ENCODE measurements at places on chromosomes 4 and X.
A peak's percentile ranks its signal among the peaks of the same experiment; 100 is the strongest.

DNA sequence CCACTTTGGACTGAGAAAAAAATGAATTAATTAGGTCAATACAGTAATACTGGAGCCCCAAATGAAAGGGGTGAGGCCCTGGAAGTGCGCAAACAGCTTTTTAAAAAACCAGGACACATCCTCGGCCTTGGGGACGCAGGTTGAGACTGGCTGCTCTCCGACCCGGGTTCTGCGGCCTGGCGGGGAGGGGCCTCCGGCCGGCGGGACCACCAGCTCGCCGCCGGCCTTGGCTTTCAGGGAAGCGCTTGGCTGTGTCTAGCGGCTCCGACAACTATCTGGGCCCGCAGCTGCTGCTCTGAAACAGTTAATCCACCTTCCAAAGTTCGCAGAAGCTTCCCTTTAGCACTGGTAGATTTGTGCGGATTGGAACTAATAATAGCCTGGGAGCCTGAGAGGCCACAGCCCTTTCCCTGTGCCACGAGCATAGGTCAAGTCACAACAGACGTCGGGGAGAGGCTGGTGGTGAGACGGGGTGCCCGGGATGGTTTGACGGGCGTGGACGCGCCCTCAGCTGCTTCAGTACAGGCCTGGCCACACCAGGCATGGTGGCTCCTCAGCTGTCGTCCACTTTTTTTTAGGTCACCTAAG is 1.1 kb upstream of the SEL1L3 start:
- DNase-seq: no peak

- DNase-seq: no peak
Measured at GRCh38 chrX:903116-903515, 272.5 kb downstream of the SHOX start.

- no peak for DNase-seq
Measured at GRCh38 chr4:29619168-29619567, 1101.0 kb upstream of the PCDH7 start.

DNA sequence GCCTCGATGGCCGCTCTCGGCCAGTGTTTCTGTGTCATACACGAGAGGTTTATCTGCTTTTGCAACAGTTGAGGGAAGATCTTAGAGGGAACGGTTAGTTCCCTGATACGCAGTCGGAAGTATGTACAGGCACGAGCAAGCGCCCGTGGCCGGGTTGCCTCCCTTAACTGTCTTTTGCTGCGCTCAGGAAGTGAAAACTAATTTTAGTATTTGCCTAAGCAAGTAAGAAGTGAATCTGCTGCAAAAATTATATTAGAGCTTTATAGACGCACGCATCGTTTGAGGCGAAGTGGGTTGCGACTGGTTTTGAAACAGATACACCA is 695 bp downstream of the MTM1 start:
- DNase-seq: no peak

DNA sequence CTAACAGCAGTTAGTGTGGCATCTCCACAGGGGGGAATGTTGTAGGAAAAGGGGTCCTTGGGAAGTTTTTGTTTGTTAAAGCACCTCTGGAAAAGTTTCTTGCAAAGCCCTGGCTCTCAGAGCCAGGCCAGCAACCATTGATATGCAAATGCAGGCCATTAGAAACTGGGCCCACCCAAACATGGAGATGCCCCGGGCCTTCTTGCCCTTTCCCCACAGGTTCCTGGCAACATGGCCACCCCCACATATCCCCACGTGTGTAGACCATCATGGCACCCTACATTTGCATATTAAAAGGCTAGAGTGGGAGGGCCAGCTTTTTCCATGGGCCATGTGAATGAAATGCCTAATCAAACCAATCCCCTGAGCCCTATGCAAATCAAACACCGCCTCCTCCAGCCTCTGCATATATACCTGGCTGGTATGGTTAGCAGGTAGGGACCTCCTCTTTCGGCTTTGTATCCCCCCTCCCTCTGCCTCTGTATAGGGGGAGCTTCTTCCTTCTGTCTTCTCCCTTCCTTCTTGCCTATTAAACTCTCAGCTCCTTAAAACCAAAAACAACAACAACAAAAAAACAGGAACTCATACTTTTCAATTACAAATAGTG is 44.0 kb upstream of the ZCCHC13 start:
- no peak for DNase-seq

GRCh38 chr4:109053257-109053656 is 249.2 kb downstream of the COL25A1 start:
- DNase-seq: no peak

GRCh38 chr4:27010334-27010940 is 149.8 kb downstream of the STIM2 start:
- peak; percentile 40 for DNase-seq

GRCh38 chrX:47836164-47837072 is at the start of gene ZNF81:
ZNF81 (plus strand) TSS chrX:47836902; CDS start chrX:47846268, 9,366 bp downstream.
- DNase-seq: peak; percentile 89

DNA sequence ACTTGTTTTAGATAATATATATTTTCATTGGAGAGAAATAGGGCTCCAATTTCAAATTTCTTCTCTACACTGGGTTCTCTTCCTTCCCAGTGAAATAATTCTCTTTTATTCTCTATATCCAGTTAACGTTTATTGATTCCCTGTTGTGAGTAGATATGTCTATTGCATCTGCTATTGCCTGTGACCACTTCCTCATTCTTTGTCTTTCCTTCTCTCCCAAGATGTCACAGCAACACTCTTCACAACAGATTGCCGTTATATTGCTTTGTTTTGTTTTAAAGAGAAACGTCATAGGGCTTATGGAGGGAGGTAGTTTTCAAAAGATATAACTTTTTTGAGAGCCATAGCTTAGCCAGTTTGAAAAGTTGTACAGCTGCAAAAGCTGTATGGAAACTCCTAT is 343.8 kb downstream of the ARHGAP24 start:
- no peak for DNase-seq

- no peak for DNase-seq
Measured at GRCh38 chrX:135596495-135596894, 76.0 kb downstream of the INTS6L start.

DNA sequence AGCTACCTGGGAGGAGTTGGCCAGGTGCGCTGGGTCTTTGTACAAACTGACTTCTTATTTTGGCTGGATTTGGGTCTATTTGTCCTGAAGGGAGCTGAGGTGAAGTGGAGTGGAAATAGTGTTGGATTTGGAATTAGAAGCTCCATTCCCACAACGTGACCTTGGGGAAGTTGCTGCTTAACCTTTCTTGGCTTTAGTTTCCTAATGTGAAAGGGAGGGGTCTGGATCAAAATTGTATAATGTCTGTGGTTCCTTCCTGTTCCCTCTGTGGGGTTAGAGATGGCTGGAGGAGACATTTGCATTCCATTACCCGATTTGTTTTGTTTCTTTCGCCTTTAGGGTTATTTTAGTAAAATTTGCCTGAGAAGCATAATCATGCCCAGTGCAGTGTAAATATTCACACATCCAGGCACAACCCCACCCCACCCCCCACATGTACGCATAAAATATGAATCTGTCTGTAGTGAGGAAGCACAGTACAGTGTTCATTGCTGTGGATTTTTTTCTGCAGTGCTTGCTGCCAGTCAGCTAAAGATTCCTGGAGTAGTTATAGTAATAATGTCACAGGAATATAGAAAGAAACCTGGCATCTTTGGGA is 21.5 kb downstream of the JADE1 start:
- DNase-seq: no peak

GRCh38 chr4:73776321-73776729 is 36.0 kb downstream of the CXCL8 start:
- no peak for DNase-seq

- DNase-seq: no peak
Measured at GRCh38 chr4:185332575-185333464, 62.9 kb downstream of the LRP2BP start.

DNA sequence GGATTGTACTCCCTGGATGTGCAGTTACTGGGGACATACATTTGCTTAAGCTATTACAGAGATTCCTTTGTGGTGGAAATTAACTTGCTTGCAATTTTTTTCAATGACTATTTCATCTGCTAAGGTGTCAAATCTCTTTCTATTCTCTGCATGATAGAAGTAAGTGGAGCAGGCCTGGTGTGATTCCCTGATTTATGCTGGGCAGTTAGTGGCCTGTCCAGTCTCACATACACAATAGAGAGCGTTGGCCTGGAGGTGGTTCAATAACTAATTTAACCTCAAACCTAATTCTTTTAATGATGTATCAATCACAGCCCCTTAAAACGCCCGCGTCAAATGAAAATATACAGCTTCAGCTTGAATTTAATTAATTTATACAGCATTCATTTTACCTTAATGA is 28.5 kb downstream of the VCX3A start:
- no peak for DNase-seq

DNA sequence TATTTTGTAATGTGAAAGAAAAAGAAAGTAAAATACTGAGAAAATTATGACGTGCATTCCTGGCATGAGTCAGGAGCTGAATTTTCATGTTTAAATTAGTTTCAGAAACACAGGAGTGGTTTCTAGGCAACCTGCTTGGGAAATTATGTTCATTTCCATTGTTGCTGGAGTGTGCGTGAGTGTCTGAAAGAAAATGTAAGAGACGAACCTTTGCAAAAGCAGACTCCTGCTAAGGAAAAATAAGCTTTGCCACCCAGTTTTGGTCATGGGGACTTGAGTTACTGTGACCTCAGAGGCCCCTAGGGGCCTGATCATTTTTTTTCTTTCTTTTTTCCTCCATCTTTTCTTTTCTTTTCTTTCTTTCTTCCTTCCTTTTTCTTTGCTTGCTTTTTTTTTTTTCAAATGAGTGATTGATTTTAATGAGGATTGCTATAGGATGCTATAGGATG is 18.8 kb upstream of the CHRNA9 start:
- no peak for DNase-seq

DNA sequence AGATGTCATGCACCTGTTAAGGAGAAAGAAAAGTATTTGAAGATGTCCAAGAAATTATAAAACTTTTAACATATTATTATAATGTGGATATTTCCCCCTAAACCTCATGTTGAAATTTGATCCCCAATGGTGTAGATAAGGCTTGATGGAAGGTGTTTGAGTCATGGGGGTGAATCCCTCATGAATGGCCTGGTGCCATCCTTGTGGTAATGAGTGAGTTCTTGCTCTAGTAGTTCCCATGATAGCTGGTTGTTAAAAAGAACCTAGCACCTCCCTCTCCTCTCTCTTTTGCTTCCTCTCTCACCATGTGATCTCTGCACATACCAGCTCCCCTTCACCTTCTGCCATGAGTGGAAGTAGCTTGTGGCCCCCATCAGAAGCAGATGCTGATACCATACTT is 176.6 kb upstream of the NR3C2 start:
- DNase-seq: no peak

- no peak for DNase-seq
Measured at GRCh38 chr4:143531380-143531779, 17.9 kb downstream of the SMARCA5 start.

DNA sequence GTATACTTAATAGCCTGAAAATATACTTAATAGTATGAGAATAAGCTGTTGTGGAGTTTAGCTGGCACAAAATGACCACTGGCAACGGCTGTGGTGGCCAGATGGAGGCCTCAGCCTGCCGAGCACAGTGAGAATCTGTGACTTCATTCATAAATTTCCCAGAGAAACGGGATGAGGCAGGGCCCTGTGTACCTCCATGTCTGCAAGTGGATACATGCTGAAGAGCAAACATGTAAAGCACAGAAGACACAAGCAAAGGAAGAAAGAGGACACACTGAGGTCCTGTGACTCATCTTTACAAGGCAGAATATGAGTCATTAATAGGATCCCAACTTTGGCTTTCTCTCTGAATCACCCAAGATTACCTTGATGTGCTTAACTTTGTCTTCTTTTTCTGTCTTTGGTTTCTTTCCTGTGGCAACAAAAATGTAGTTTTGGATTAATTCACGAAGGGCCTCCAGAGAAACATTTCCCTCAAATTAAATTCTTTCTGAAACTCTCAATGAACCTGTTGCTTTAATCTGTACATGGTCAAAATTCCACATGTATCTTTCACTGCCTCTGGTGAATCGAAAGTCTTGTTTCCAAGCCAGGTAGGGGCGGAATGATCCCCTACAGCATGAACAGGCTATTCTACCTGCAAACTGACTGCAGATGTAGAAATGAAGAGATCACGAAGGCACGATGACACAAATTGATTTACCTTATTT is 56.4 kb downstream of the IRF2 start:
- DNase-seq: no peak

DNA sequence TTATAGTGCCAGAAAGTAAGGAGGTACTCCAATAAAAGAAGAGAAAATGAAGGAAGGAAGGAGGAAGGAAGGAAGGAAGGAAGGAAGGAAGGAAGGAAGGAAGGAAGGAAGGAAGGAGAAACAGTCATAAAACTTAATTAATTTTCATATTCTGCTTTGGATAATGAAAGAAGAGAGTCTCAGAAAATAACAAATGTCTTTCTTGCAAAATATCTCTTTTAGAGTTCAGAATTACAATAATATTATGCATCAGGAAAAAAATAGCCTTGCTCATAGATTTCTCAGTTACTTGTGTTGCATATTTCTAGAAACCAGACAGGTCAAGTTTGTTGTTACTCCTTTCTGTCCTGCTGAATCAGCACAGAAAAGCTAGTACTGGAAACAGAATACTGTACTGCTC is 130.1 kb upstream of the DKK2 start:
- no peak for DNase-seq

GRCh38 chr4:6692806-6693205 is 872 bp upstream of the S100P start:
- DNase-seq: no peak

DNA sequence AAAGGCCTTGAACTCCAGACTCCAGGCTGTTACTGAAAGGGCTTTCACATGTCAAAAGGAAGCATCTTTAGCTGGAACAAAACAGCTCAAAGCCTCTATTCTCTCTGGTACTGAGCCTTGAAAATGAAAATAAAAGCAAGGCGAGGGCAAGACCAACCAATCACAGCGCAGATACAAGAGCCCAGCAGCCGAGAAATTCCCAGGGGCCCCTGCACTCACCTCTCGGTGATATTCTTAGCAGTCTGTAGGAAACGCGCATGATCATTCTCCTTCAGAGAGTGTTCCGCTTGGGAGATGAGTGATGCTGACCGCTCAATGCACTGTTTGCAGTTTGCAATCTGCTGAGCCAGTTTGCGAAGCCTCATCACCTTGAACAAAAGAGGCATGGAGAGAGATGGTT is 138.1 kb downstream of the MID1 start:
- no peak for DNase-seq

- DNase-seq: no peak
Measured at GRCh38 chr4:74408639-74409038, 36.3 kb upstream of the AREG start.

DNA sequence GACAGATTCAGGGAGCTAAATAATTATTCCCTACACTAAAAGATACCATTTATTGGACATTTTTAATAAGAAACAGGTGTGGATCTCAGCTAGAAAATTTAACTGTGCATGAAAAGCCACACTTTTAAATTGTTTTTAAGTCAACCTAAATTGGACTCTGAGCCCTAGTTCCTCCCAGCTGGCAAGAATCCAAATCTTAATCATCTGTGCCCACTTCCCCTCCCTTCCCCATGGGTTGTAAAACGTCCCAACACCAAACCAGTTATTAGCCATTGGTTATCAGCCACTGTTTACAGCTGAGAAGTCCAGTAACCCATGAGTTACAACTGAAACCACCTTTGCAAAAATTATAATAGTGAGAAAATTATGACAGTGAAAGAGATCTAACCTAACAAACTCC is 125.6 kb upstream of the S100G start:
- no peak for DNase-seq

- DNase-seq: no peak
Measured at GRCh38 chrX:51742586-51742985, 656 bp upstream of the GSPT2 start.

GRCh38 chr4:39043861-39044363 is 11.7 kb upstream of the TMEM156 start:
- DNase-seq: no peak

Measured in activated CD8-positive, alpha-beta memory T cell treated with anti-CD3 and anti-CD28 coated beads for 1 hour (primary cell).